Fibroblast of the aortic adventitia (primary cell): ENCODE measurements at places on chromosomes 1 and 21. TPM values are rescaled to one million over a fixed set of nuclear protein-coding genes. Genes with fewer than 3 reads are reported as not detected.
A peak's percentile ranks its signal among the peaks of the same experiment; 100 is the strongest.

DNA sequence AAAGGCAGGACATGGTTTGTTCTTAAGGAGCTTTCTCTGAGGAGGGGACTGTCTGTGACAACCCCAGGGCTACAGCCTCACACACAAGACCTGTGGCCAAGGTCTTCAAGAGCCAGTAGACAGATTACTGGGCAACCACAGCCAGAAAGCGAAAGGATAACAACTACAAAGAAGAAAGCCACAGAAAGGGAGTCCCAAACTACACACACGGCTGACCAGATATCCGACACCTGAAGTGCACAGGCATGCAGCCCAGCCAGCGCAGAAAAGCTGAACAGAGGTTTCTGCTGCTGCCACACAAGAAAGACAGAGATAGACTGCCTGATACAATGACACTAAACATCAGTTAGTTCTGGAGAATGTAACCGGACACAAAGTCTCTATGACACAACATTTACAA lies 21.4 kb upstream of the NADK start:
- DNase-seq: no peak

DNA sequence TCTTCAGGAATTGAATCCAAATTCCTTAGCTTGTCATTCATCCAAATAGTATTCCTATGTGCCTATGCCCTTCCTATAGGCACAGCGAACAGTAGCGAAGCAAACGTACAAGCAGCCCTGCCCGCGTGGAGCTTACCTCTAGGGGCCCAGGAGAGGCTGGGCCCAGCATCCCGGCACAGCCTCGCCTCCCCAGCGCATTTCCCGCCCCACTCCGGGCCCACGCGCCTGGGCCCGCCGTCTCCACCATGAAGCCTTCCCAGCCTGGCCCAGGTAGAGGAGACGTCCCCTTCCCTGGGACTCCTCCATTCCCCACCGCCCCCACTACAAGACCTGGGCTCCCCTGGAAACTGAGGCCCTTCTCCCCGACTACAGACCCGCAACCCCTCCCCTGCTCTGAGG lies 245 bp upstream of the TMEM269 start:
- no peak for DNase-seq

- no peak for DNase-seq
Observed at GRCh38 chr1:158485455-158485854, 13.4 kb downstream of the OR10R2 start.

DNA sequence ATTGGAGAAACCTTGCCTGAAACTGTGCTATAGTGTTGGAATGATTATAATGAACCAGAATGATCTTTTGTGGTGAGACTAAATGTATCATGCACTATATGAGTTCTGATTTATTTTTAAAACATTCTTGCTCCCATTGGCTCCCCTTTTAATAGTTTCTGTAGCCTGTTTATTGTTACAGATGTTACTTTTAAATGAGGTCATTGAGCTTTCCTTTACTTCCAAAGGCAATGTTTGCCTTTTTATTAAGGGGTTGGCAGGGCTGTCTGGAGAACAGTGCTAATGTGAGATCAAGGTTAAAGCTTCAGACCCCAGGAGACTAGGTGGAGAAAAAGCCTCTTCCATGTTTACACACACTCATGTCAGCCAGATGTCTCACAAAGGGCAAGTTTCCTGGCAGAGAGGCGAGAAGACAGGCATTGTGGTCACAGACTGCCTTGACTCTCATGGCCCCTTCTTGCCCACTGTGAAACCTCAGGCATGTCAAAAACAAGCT lies 120.6 kb upstream of the RAVER2 start:
- peak; percentile 48 for DNase-seq

TSPAN1 gene
- total RNA-seq: 0.81 TPM in 1 of 2 replicates, not detected in the other

CYP4Z1 gene
- not detected in 2 replicates for total RNA-seq

RNU1-2 gene
- total RNA-seq: under 0.01 and 2,882 TPM in 2 replicates
